Large intestine (tissue), 12 donors: ENCODE measurements at places on chromosomes 7 and 10.
A peak's percentile ranks its signal among the peaks of the same experiment; 100 is the strongest.

DNA sequence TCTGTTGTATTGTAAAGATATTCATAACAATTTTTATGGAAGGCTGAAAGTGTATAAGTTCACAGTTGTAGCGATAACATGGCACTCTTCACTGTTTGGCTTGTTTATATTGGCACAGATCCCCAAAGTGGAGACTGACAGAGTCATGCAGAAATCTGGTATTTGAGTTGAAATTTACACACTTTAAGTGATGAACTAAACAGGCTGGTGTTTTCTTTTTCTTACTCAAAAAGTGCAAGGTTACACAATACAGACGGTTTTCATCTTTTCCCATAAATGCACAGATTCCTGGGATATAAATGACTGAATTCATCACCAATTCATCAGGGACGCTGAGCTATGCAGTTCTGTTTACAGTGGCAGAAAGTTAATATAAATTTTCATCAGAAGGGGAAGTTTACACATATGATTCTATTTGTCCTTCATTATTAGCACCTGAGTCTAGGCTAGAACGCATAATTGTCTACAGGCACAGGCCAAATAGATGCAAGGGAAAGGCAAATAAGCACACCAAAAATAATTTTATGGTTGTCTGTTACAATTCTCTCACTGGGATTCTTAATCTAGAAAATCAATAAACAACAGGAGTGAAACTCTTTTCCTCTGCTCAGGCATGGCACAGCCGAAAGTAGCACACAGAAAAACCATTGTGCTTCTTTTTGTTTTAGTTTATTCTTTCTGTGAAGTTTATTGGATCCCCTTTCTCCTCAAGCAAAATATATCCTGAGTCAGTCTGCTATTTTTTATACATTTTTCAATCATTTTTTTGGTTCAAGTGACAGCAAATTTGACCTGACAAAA is 88.0 kb downstream of the FOXP2 start:
- no peak for DNase-seq

DNA sequence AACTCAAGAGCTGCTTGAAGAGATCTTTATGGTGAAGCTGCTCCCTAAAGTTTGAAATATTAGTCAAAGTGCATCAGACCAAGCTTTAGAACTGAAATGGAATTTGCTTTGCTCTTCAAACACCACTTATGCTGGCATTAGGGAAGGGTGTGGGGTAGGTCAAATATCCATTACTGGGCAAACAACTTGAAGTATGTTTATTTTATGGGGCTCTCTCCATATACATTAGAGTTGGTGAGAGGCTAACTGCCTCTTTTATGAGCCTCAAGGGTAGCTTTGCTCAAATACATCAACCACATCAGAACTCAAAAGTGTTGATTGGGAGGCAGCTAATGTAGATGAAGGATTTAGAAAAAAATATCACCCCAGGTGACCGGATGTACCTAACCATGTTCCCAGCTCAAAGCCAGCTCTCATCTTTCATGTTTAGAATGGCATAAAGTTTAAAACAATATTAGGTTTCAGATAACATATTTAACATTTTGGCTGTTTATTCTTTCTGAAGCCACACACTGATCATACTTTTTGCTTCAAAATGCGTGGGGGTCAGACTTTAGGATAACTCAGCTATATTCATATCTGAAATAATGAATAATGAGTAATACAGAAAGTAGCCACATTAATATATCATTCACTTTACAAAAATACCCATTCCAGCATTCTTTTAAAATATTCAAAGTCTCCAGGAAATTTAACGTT is 318.6 kb downstream of the PTEN start:
- no peak for DNase-seq

- DNase-seq: peak; percentile 83
Observed at GRCh38 chr7:116499168-116500077, at the start of gene CAV2. TSS of gene CAV2 (plus strand) at chr7:116499738. CDS start at chr7:116499782, 44 bp downstream.

DNA sequence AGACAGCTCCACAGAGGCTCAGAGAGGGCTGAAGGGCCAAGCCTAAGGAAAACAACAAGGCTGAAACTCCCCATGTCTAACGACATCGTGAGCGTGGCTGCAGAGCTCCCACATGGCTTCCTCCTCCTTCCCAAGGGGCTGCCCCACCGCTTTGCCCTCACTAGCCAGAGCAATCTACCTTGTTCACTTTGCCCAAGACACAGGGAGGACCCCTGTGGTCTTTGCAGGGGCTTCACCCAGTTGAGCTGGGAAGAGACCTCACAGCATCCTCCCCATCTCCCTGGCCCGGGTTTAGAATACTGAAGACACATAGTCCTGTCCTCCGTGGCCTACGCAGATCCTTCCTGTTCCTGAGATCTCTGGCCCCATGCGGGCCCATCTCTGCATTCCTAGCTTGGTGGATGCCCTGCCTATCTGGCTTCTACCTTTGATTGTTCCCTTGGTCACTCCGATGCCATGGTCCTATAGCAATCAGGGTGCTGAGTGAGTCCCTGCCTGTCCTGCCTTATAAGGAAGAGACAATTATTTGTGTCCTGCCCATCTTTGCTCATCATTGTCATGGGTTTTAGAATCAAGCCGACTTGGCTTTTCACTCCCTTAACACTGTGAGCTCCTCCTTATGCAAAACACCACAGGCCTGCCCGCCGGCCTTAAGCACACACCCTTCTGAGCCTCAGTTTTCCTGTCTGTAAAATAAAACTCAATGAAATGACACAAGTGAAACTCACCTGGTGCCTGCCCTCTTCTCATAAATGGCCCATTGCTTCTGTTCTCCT is 73.2 kb downstream of the PARP12 start:
- DNase-seq: no peak

DNA sequence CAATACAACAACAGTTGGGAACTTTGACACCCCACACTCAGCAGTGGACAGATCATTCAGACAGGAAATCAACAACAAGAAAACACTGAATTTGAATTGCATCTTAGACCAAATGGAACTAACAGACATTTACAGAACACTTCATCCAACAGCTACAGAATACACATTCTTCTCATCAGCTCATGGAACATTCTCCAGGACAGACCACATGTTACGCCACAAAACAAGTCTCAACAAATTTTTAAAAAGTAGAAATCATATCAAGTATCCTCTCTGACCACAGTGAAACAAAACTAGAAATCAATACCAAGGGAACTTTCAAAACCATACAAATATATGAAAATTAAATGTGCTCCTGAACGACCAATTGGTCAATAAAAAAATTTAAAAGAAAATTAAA is 212.3 kb downstream of the DNAJC1 start:
- DNase-seq: no peak

DNA sequence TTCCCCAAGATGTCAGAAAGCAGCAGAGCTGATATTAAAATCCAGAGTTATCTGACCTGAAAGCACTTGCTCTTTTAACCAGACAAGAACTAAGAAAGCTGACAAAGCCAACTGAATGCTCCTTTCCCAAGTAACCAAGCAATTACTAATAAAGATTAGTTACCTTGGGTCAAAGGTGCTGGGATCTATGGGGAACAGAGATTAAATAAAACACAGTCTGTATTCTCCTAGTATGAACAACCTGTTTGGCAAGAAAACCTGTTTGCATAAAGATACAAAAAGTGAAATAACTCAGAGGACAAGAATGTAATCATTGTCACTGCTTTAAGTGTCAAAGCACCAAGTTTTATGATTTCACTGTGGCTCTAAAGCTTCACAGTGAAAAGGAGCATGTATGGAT is 35.7 kb downstream of the ITPRID1 start:
- DNase-seq: peak; percentile 92

GRCh38 chr10:22133749-22134624 is 83.8 kb downstream of the EBLN1 start:
- peak; percentile 30 for DNase-seq
